ENCODE measurements at places on chromosomes 6 and 20.

DNA sequence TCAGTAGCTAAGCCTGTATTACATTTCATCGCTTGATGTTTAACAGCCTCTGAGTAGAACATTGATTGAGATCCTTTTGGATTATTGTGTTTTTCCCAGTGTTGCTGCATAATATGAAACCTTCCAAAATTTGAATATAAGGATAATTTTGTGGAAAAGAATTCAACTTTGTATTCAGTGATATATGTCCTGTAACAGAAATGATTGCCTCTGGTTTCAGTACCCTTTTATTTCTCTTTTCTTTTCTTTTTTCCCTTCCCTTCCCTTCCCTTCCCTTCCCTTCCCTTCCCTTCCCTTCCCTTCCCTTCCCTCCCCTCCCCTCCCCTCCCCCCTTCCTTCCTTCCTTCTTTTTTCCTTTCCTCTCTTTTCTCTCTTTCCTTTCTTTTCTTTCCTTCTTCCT is 74.6 kb downstream of the UTRN start:
- DNase-seq: no peak

DNA sequence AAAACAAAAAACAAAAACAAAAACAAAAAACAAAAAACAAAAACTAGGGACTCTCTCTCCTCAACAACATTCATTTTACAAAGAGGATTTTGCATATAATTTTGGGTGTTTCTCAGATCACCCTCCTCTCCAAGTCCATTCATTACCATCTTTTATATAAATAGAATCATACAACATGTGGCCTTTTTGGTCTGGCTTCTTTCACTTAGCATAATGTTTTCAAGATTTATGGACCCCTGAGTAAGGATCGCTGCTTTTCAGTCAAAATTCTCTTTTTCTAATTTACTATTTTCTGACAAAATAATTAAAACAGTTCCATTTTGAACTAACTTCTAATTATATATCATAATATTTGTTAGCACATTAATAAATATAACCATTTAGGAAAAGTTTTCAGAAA is 94.8 kb downstream of the UBE3D start:
- DNase-seq: no peak

GRCh38 chr6:2376429-2377355 is 131.3 kb upstream of the GMDS start:
- no peak for DNase-seq

DNA sequence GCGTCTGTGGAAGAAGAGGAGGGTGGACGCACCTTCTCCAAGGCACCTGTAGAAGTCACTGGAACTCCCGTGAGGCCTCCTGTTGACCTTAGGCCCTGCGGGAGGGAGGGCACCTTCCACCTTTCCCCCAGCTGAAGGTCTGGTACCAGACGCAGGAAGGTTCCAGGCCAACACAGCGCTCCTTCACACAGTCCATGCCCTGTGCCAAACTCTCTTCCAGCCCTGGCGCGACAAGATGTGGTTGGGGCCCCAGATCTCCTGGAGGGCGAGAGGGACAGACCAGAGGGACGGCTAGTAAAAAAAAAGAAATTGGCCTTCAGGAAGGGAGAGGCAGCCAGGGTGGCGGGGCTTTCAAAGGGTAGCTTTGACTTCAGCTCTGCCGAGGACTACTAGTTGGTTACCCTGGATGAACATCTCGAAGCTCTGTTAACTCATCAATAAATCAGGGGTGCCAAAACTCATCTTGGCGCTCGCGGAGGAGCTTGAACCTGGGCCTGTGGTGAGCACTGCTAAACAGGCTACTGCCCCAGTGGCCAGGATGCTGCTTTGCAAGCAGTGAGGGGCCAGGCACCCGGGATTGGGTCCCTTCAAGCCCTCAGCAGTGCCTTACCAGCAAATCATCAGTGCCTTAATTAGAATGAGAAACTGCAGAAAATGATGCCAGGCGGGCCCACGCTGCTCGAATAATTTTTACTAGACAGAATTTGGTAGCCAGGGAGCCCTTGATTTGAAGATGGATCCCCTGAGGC is 14.9 kb downstream of the AARS2 start:
- DNase-seq: no peak

DNA sequence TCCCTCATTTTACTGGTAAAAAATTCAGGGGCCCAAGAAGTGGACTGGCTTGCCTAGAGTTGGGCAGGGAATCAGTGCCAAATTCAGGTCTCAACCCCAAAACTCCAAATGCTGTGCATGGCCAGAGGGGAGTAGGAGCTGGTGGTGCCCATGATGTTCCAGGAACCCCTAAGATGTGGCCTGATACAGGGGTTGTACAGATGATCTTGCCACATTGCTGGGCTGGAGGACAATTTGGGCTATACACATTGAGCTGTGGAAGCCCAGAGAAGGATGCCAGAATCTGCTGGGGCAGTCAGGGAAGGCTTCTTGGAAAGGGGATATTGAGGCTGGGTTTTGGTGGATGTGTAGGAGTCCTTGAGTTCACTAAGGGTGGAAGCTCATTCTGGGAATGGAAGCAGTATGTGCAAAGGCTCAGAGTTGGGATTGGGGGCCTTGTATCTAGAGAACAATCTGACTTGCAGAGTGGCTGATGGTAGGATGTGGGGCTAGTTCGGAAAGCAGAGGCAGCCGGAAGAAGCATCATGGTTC is 38.0 kb upstream of the APCDD1L start:
- DNase-seq: no peak

DNA sequence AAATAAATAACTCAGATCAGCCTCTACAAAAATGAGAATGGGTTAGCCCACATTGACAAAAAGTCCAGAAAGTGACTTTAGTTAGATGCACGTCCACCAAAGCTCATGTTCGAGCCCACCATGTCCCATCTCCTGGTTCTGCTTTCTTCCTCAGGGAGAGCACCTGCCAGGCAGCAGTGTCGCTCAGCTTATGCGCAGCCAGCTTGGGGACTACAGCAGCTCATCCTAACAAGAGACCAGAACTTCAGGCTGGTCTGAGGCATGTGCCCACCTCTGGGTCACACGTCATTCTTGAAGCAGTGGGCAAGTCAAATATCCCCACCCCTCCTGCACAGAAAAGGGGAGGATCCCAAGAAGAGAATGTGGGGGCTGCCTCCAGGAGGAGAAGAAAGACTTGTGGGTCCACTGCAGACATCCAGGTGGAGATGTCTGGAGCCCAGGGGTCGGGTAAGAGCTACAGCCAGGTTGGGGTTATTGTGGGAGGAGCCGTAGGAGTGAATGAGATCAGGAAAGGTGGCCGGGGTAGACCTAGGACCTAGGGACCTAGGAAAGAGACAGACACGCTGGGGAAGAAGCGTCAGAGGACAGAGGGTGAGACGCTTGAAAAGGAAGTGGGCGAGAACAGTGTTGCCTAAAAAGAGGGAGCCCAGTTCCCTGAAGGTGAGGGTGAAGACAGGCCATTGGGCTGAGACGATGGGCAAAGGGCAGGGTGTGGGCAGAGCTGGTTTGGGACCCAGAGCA is 52.5 kb downstream of the SSR1 start:
- DNase-seq: no peak

DNA sequence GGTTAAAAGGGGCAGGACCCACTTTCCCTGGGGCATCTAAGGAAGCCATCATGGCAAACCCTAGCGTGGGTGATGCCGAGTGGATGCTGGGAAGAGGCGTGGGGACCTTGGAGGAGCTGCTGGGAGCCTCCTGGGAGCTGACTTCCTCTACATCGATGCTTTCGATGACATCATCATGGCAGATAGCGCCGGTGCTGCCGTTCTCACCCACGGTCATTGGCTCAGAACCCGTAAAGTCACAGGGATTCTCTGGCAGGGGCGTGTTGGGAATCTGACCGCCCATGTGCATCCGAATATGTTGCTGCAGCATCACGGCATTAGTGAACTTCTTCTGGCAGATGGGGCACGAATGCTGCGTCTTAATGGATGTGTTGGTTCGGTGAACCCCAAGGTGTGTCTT is 12.1 kb downstream of the SALL4 start:
- no peak for DNase-seq

DNA sequence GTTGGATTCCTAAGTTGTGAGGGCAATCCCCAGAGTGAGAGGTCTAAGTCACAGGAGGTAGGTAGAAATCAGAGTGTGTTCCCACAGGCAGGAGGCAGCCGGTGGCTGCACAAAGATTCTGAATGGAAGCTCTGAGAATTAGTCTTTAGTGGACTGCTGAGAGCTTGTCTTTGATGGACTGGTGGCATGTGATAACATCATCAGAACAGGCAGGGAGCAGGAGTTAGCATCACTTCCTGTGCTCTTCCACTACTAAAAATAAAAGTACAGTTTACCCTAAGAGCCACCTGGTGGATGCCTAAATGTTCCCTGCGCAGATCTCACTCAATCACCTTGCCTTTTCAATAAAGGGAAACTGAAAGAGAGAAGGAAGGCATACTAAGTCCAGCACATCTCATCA is 294.6 kb upstream of the POU3F2 start:
- DNase-seq: peak; percentile 12

DNA sequence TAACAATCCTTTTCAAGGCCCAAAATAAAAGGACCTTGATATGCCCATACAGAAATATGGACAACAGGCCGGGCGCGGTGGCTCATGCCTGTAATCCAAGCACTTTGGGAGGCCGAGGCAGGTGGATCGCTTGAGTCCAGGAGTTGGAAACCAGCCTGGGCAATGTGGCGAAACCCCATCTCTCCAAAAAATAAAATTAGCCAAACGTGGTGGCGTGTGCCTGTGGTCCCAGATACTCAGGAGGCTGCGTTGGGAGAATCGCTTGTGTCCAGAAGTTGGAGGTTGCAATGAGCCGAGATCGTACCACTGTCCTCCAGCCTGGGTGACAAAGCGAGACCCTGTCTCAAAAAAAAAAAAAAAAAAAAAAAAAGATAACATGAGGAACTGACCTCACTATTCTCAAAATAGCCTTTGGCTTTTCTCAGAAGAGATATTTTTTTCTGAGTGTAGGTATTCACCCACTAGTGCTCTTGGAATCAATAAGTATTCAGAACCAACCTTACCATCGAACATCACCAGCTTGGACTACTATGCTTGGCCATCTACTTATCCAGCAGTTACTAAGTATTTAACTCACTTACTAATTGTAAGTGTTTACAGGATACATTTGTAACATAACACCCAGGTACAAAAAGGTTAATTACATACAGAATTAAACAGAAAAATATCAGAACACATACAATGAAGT is 99.2 kb downstream of the OR2B2 start:
- DNase-seq: no peak
